ENCODE measurements at places on chromosomes 1 and 21.

DNA sequence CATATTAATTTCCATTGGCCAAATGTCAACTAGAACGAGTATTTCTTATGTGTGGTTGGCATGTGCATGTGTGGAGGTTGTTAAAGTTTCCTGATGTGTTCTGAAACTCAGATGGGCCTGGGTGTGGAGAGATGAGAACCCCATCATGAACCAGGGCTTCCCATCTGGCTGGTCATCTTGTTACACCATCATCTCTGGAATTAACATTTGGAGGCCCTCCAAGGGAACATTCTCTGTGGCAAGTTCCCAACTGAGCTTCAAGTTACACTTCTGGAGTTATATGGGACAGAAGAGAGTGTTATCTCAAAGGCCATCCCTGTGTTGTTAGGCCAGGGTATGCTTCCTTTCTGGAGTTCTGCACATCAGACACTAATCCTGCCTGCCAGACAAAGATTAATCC lies 183.6 kb downstream of the TTLL7 start:
- DNase-seq: no peak

- no peak for DNase-seq
Measured at GRCh38 chr1:89781494-89782126, 39.2 kb upstream of the LRRC8D start.

- DNase-seq: no peak
Measured at GRCh38 chr1:200029822-200030152, 2.3 kb downstream of the NR5A2 start.

GRCh38 chr1:85411567-85412305 lies 53.2 kb downstream of the DDAH1 start:
- no peak for DNase-seq

DNA sequence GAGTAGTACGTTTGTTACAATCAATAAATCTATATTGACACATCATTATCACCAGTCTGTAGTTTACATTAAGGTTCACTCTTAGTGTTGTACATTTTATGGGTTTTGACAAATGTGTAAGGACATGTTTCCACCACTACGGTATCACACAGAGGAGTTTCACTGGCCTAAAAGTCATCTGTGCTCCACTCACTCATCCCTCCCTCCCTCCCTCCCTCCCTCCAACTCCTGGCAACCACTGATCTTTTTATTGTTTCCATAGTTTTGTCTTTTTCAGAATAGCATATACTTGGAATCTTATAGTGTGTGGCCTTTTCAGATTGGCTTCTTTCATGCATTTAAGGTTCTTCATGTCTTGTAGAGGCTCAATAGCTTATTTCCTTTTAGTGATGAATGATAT lies 44.1 kb upstream of the RHOU start:
- no peak for DNase-seq
